ENCODE measurements at places on chromosomes 5 and 9.
A peak's percentile ranks its signal among the peaks of the same experiment; 100 is the strongest.

GRCh38 chr9:113345190-113345589 lies 4.2 kb upstream of the BSPRY start:
- no peak for DNase-seq

DNA sequence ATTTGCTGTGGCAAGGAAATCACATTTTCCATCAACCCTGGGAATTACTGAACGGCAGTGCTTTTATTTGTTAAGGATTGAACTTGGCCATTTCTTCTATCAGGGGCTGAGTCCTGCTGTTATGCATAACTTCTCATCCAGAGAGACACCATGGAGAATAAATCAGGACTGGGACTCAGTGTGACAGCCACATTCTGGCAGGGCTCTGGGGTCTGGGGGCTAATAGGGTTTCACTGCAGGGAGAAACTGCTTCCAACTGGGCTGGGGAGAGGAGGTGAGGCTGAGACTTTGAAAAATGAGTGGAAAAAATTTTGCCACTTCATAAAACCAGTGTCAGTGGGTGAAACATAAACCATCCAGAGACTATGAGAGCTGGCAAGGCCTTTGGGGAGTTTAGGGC lies 95.7 kb upstream of the ALDH1B1 start:
- DNase-seq = no peak

GRCh38 chr9:108410161-108410560 lies 445.6 kb downstream of the ACTL7B start:
- DNase-seq = no peak

DNA sequence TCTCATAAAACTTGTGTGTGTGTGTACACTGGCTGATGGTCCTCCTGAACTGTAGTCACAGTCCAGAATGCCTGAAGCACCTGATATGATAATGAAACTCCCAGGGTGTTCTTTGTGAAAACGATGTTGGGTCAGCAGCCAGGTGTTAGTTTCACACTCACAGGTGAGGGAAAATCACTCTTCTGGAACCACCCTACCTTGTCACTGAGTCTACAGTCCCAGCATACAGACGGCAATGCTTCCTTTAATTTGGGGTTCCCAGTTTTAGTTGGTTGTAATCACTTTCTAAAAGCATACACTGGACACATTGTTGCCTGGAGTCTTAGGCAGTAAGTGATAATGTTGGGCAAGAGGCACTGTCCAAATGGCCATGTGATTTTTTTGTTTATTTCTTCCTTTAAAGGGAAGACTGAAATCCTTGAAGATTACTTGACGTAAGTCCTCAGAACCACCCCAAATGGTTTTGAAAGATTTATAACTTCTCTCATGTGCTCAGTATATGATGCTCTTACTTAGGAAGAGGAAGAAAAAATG lies 18.2 kb upstream of the MGAT1 start:
- no peak for DNase-seq

GRCh38 chr9:121780177-121781040 lies 129.0 kb downstream of the DAB2IP start:
- no peak for DNase-seq

DNA sequence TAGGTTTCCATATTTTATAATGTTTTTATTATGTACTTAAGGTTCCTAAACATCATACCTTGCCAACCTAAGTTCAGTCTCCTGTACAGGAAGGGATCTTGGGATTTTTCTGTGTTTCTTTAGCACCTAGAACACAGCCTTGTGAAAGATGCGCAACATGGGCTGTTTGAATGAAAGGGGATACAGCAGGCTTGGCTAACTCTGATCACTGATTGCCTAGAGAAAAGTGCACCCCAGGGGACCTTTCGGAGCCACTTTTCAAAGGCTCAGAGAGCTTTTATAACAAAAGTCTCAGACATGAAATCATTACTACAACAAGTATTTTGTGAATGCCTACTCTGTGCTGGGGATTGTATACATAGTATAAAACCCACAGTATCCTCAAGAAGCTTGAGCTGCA lies 261.6 kb downstream of the BNC2 start:
- DNase-seq = no peak

GRCh38 chr5:128254789-128255188 lies 171.2 kb downstream of the SLC12A2 start:
- DNase-seq = no peak

DNA sequence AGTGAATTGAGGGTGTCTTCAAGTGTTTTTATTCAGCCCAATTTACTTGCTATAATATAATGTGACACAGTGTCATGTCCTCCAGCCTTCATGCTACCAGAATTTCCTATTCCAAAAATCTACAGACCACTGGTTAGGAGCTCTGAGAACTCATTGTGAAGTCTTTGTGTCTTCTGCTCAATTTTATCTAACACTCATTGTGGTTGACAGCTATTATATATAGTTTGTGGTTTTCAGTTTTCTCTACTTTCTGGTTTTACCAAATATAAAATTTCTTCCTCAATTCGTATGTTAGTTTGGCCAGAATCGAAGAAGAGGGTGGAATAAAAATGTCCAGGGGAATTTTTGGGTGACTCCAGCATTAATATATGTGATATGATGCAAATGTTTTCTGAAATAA lies 509.3 kb upstream of the NUDT12 start:
- DNase-seq = no peak

- DNase-seq = no peak
Observed at GRCh38 chr9:37706290-37706689, 47.3 kb upstream of the TRMT10B start.

- DNase-seq = no peak
Observed at GRCh38 chr5:78077369-78078068, 217.0 kb downstream of the AP3B1 start.

DNA sequence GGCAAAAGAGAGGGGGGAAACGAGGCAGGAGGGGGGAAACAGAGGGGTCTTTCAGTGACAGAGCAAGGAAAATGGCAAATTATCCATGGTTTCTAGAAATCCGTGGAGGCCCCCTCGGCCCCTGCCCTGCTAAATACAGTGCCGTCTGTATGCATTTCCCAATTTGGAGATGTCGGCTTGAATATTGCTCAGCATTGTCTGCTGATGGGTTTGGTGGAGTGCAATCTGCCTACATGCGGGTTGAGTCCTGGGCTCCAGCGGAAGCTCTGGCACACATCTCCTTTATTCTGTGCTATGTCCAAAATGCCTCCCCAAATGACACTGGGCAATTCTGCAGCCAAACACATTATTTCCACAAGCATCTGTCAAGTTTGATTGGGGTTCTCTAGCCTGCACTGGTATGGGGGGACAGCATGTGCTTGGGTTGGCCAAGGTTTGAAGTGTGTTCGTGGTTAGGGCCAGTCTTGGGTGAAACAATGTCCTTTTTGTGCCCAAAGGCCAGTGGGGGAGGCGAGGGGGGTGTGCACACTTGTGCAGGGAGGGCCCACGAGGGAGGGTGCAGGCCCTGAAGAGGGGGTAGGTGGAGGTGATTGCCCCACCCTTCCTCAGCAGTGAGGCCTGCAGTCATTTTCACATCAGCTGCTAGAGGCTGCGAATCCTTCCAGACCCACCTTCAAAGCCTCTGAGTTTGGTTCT lies 6.2 kb upstream of the NEUROG1 start:
- no peak for DNase-seq

DNA sequence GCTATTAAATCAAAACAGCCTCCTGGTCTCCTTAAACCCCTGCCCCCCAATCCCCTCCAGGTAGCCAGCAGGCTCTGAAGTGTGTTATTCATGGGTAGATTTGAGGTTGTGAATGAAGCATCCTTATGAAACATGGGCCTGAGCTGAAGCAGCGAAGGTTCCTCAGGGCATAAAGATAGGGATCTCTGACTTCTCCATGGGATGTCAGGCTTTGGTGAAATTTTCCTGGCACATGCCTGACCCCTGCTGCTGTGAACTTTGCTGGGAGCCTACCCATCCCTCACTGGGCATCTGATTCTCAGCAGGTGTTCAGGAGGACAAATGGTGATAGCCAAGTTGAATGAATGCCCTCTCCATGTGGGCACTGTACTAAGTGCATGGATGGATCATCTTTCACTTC lies 250.3 kb downstream of the ASTN2 start:
- no peak for DNase-seq

- DNase-seq = peak; percentile 42
Observed at GRCh38 chr9:71604197-71605063, 163.9 kb downstream of the CEMIP2 start.

GRCh38 chr9:136505406-136506403 lies 22.9 kb upstream of the SEC16A start:
- no peak for DNase-seq

- no peak for DNase-seq
Observed at GRCh38 chr5:180370861-180371641, 17.9 kb upstream of the GFPT2 start.

DNA sequence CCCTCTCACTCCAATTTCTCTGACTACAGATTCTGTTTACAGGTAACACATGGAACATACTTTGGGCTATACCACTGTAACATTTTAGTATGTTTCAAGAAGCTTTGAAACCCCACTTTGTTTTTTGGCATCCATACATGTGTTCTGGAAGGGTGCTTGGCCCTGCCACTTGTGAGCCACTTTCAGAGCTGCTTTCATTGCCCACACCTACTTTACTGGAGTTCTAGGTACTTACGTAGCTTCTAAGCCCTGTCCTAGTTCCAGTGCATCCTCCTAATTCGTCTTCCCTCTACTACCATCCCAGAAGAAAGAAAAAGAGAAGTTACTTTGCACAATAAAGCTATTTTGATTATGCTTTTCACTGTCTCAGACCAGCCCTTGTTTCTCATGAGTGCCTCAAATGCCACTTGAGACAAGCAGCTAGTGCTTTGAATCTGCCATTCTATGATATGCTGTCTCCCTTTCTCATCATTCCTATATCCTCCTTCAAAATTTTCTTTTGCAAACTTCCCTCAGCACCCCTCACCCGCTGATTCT lies 26.5 kb upstream of the C5orf47 start:
- DNase-seq = no peak

GRCh38 chr9:126160067-126160853 lies 166.4 kb upstream of the MVB12B start:
- no peak for DNase-seq

GRCh38 chr5:176438959-176439757 lies 9.0 kb upstream of the FAF2 start:
- DNase-seq = no peak

- DNase-seq = no peak
Observed at GRCh38 chr5:80370390-80370789, 37.5 kb upstream of the ZFYVE16 start.

DNA sequence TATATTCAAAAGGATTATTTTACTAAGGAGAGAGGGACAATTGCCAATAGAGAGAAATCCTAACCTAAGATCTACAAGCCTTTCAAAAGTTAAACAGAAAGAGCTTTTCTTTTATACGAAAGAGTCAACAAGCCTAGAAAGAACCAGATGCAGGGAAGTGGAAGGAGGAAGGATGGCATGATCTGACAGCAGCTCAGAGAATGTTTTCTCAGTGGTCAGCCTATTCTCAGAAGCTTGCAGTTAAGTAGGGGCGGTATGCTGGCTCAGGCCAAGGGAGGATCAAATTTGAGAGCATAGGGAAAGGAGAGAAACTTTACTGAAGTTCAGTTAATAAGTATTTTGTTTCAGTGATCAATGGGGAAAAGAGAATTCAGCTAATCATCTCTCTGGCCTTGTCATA lies 88.0 kb upstream of the FTMT start:
- no peak for DNase-seq

- no peak for DNase-seq
Observed at GRCh38 chr5:103333376-103333775, 74.8 kb downstream of the MACIR start.

- DNase-seq = peak; percentile 2
Observed at GRCh38 chr9:76810377-76810957, 46.2 kb downstream of the PCA3 start.

- no peak for DNase-seq
Observed at GRCh38 chr5:55071413-55071812, 31.0 kb upstream of the GZMA start.

GRCh38 chr9:78620303-78620702 lies 323.4 kb downstream of the PSAT1 start:
- DNase-seq = no peak

DNA sequence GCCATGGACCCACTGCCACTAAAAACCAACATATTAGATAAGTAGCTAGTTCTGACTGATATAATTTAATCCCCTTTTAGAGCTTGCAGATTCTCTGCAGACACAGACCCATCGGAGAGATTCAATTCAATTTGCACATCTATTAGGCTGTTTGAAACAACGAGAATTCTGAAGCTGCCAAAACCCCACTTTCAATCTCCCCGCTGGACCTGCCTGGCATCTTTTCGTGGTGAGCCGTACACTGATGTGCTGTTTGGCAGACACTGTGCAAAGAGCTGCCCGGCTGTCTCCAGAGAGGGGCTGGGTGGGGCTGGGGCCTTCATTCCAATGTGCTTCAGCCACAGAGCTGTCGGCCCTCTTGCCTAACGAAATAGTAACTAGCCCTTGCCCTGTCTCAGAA lies 42.1 kb upstream of the FAM240B start:
- DNase-seq = no peak

DNA sequence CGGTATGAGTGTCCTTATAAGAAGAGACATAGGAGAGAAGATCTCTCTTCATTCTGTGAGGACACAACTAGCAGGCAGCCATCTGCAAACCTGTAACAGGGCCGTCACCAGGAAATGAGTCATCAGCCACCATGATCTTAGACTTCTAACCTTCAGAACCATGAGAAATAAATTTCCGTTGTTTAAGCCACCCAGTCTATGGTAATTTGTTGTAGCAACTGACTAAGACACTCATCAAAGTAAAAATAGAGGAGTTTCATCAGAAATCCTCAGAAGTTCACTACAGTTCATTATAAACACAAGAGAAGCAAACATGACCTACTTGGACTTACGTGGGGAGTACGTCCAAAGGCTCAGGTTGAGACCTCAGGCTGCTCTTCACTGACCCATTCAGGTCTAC lies 357.7 kb downstream of the SEMA5A start:
- no peak for DNase-seq

- no peak for DNase-seq
Observed at GRCh38 chr5:171055875-171056454, 194.1 kb downstream of the RANBP17 start.

GRCh38 chr9:38213631-38214299 lies 144.7 kb upstream of the SHB start:
- no peak for DNase-seq

GRCh38 chr9:86695910-86696424 lies 251.3 kb downstream of the GAS1 start:
- no peak for DNase-seq

- no peak for DNase-seq
Observed at GRCh38 chr9:123660691-123661466, 269.0 kb downstream of the DENND1A start.

DNA sequence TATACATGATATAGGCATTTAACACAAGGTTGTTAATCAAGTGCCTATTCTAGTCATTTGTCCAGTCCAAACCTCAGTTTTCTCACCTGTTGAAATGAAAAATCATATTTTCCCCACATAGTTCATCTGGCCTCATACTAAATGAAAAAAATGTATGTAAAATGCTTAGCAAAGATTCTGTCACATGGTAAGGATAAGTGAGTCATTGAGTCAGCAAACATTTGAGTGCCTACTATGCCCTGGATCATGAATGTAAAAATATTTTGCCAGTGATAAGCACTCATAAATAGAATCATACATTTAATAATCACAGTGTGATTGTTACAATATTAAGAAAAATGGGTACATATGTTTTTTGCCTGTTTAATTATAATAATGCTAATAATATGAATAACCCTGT lies 181.2 kb upstream of the PAPPA start:
- no peak for DNase-seq
